ENCODE measurements at places on chromosomes 13 and 19.
A peak's percentile ranks its signal among the peaks of the same experiment; 100 is the strongest.

DNA sequence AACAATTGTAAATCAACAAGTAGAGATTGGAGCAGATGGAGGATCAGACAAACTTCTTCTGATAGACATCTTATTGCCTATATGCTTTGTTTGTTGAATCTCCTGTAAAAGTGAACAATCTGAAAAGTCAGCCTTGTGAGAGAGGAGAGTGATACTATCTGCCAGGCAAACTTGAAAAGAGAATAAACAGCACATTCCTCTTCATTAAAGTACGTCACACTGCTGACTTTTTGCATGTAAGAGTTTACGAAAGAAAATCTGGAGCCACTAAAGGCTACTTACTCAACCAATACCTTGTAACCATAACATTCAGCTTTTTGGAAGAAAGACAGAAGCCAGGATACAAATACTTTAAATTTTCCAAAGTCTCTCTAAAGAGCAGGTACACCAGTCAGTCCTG lies 42.5 kb downstream of the EDNRB start:
- peak; percentile 91 for DNase-seq

DNA sequence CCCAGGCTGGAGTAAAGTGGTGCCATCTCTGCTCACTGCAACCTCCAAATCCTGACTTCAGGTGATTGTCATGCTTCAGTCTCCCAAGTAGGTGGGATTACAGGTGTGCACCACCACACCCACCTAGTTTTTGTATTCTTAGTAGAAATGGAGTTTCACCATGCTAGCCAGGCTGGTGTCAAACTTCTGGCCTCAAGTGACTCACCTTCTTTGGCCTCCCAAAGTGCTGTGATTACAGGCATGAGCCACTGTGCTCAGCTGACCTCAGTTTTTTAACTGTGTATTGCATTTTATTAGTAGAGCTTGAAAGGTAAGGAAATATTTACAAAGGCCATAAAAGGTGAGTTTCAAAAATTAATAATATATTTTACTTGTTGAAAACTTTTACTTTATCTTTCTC lies 2.3 kb downstream of the ZNF726 start:
- peak; percentile 9 for DNase-seq

DNA sequence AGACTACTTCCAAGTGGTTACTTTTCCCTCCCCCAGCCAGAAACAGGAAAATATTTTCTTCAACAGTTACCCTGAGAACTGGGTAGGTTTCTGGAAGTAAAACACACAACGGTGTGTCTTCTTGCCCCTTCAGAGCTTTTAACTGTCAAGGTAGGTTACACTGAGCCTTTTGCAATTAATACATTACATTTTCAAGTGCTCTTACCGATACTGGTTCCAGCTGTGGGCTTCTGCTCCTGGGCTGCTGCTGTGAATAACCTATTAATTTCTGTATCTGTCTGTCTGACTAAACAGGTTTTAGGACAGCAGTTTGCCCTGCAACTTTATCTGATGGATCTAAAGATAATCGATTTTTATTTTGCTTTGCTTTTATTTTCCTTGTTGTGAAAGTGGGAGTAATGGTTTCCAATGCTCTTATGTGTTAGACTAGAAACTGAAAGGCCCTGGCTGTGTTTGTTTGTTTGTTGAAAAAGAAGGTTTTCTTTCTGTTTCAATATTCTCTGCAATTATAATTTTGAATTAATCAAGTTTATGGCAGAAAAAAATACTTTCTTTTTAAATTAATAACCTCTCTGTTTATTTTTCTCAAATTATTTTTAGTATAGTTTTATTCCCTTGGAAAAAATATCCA lies 196.7 kb upstream of the SLITRK6 start:
- no peak for DNase-seq

DNA sequence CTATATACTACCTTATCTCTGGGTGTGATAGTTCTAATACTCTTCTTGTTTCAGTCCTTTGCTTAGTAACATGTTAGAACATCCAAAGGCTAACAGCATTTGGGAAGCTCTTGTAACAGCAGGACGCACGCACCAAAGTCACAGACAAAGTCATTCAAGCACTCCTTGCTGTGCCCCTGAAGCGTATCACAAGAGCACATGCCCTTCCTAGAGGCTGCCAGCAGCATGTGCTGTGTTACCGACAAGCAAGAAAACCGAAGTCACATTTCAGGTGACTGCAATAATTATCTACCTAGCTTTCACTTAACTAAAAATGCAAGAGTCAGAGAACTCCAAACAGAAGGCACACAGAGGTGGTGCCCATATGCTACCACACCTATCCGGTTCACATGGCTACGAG lies 194.1 kb downstream of the KLF12 start:
- no peak for DNase-seq

DNA sequence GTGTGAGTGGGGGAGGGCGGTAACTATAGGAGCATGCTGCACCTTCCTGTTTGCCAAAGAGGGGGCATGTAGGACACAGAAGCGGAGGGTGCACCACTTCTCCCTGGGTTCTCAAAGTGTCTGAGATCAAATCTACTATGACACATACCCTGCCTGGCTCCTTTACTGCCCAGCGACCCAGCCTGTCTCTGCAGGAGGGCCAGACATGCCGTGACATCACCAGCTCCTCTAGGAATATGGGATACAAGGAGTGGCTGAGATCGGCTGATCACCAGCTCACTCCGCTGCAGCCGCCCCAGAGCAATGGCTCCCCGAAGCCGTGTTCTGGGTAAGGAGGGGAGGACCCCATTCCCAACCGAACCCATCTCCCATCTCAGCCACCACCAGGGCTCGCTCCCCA lies 16.4 kb upstream of the IGFL1 start:
- no peak for DNase-seq

DNA sequence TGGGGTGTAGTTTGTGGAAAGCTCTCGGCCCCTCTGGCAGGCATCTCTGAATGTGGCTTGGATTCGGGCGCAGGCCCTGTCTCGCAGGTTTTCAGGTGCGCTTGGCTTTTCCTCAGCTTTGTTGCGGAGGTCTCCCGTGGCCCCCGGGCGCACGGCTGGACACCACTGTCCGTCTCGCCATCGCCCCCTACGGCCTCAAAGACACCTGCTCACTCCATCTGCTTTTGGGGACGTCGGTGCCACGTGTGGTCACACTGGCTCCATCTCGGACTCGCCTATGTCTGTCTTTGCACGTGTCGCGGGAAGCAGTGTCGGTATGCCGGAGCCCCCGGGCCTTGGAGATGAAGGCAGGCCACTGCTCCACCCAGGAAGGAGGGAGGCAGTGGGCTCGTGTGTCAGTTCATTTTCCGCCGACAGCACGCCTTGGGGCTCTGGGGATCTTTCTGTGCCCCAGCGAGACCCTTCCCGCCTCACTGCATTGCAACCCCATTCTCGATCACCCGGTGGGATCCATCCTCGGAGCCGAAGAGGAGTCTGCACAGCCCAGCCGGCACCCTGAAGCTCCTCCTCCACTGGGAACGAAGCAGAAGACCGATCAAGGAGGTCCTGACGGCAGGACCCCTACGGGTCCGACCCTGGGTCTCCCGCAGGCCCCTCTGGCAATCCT lies 42.1 kb downstream of the ZNF146 start:
- DNase-seq, result no peak

- DNase-seq, result no peak
These were observed 931 bp downstream of the USP12 start for GRCh38 chr13:27170516-27171243.

GRCh38 chr13:43140985-43141384 lies 117.6 kb downstream of the DNAJC15 start:
- no peak for DNase-seq

DNA sequence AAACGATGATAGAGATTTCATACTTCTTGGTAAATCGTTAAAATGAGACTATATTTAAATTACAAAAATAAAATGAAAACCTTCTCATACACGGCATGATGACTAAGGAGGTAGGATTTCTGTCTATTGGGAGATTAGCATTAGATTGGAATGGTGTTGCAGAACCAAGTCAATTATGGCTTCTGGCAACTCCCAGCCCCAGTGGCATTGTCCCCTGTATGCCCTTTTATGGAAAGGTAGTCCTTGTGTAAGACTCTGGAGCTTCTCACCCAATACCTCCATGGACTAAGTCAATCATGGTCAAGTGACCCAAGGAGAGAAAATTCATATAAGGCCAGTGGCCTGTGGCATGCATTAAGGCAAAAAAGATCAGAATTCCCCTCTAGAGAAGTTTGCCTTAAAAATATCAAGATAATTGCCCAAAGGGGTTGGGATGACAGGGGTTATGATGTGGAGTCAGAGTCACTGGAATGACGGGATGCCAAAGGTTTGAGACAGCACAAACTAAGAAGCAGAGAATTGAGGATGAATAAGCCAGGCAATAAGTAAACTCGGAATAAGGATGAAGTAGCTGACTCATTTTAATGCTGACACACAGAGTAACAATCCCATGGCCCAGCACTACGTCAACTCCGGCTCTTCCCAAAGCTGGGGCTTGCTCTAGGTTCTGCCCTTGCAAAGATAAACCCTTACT lies 57.8 kb upstream of the POSTN start:
- DNase-seq, result peak; percentile 93

- DNase-seq, result peak; percentile 35
These were observed 100.5 kb downstream of the FLT1 start for GRCh38 chr13:28394422-28394821.

GRCh38 chr13:113232208-113233003 lies 23.0 kb downstream of the CUL4A start:
- DNase-seq, result no peak

GRCh38 chr13:75467040-75467728 lies 14.8 kb downstream of the TBC1D4 start:
- no peak for DNase-seq

- DNase-seq, result no peak
These were observed 9.6 kb upstream of the ZNRF4 start for GRCh38 chr19:5445561-5446055.

GRCh38 chr13:112194167-112194530 lies 127.2 kb downstream of the SOX1 start:
- no peak for DNase-seq

DNA sequence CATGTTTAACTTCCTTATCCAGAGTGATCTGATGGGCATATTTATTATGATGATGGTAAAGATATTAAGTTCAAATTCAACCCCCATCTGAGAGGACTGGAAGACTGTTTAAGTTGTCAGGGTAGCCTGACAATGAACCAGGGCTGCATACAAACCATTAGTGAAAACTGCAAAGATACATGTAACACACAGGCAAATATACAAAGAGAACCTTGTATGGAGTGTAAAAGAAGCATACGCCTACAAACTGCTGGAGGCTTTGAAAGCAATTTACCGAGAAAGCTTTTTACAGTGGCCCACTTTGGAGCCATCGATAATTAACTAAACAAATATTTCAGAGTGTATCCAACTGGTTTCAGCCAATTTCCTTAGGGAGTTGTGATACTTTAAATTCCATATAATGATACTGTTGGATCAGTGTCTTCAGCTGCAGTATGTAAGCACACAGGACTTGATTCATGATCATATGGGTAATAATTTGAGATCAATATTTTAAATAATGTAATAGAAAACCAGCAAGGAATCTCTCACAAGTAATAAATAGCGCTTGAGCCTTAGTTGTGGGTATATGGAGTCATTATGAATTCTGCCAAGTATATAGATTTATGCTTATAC lies 231.5 kb upstream of the SPRY2 start:
- DNase-seq, result no peak

DNA sequence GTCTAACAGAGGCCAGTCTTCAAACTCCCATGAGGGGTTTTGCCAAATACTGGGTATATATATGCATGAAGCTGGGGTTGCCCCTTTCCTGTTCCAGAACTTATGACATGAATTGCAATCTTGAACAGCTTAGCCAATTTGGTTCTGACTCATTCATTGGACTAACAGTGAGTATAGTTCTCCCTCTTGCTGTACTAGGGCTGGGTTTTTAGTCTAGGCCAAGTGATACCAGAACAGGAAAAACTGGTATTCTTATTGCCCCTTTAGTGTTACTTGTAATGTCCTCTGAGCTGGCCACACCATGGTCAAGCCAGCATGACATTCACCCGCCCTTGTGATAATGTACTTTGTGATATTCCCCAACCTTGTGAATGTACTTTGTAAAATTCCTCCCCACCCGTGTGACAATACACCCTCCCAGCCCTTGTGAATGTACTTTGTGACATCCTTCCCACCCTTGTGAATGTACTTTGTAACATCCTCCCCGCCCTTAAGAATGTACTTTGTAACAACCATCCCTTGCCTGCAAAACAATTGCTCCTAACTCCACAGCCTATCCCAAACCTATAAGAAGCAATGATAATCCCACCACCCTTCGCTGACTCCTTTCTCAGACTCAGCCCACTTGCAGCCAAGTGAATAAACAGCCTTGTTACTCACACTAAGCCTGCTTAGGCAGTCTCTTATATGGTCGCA lies 26.9 kb downstream of the ZNF846 start:
- no peak for DNase-seq

DNA sequence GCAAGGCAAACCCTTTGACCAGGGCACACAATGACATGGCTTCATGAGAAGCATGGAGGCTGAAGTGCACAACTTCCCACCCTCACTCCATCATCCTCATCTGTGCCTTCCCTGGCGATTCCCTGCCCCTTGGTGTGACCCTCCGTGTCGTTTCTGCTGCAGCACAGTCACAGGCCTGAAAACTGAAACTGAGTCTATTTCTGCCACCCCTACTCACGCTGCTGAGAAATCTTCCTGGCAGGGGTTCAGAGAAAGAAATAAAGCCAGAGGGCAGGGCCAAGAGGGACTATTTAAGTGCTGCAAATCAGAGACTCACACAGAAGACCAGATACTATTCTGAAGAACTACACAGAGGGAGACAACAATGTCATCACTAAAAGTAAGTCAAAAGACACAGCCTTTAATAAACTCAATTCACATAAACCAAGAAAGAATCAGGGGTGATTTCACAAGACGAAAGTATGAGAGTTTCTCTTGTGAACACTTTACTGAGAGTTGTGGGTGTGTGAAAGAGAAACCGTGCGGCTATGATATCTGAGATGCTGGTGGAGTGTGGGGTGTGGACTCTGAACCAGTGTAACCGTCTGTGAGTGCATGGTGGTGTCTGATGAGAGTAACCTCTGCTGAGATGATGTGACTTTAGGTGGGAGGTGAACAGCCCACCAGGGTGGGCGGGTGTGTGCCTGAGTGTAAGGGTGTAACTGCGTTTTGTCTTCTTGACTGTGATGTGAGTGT lies 23.5 kb downstream of the LGALS16 start:
- no peak for DNase-seq

DNA sequence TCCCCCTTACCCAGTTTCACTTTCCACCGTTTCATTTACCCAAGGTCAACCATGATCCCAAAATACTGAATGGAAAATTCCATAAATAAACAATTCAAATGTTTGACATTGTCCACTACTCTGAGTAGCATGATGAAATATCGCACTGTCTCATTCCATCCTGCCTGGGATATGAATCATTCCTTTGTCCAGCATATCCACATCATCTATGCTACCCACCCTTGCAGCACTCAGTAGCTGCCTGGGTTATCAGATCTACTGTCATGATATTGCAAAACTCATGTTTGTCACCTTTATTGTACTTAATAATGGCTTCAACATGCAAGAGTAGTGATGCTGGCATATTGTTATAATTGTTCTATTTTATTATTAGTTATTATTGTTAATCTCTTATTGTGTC lies 263.9 kb upstream of the NBEA start:
- peak; percentile 8 for DNase-seq

- no peak for DNase-seq
These were observed 87.8 kb downstream of the ZIC5 start for GRCh38 chr13:99883805-99884204.
